Breast epithelium (tissue), 4 donors: ENCODE measurements at places on chromosomes 1 and 21. TPM values are rescaled to one million over a fixed set of nuclear protein-coding genes. Genes with fewer than 3 reads are reported as not detected.

Gene FMO2
- 132 TPM for total RNA-seq

GRCh38 chr1:24963099-24963872 is 33.2 kb upstream of the RUNX3 start:
- H3K4me1 ChIP-seq = no peaks in the 10 kb centered on the region
- H3K4me3 ChIP-seq = peak overlapping the region; percentile 6
- no peaks in the 10 kb centered on the region for H3K36me3 ChIP-seq

GRCh38 chr1:37476460-37477197 is 2.2 kb downstream of the ZC3H12A start:
- H3K4me3 ChIP-seq = peak overlapping the region; percentile 87
- DNase-seq = peak; percentile 73
- peaks cover 19% of the 10 kb centered on the region for H3K4me1 ChIP-seq
- H3K27ac ChIP-seq = peak overlapping the region; percentile 95

Gene CHI3L2
- total RNA-seq = 22.0 TPM
